Foreskin fibroblast (primary cell): ENCODE measurements at places on chromosomes 5 and 9.

DNA sequence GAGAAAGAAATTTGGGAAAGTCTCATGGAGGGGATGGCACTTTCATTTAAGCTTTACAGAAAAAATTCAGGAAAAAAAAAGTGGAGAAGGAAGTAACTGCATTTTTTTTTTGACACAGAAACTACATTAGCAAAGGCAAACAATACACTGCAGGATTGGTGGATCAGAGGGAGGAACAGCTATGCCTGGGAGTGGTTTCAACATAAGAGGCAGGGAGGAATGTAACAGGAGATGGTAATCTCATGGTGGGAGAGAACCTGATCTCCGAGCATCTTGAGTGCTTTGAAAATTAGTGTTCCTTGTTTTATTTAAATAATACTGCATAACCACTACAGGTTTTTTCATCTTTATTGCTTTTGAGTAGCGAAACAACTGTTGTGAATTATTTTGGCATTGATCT lies 249.4 kb downstream of the FAM170A start:
- no peak for DNase-seq

DNA sequence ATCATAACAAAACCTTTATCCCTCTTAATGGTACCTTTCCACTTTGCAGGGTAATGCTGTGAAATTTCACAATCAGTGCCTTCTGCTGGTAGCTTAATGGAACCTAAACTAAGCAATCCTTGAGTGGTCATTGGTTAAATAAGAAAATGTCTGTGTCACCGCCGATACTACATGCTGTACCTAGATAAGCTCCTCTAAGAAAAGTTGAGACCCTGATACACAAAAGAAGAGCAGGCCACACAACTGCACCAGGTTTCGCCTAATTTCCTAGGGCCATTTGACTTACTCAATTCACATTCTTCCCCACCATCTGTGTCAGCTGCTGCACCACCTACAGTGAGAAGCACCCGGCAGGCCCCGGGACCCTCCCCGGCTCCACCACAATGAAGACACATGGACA lies 9.0 kb upstream of the EDF1 start:
- DNase-seq: no peak

DNA sequence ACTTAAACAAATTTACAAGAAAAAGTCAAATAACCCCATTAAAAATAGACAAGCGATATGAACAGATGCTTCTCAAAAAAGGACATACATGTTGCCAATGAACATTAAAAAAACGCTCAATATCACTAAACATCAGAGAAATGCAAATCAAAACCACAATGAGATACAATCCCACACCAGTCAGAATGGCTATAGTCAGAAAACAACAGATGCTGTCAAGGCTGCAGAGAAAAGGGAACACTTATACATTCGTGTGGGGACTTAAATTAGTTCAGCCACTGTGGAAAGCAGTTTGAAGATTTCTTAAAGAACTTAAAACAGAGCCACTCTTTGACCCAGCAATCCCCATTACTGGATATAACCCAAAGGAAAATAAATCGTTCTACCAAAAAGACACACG lies 10.8 kb downstream of the OR13F1 start:
- no peak for DNase-seq

DNA sequence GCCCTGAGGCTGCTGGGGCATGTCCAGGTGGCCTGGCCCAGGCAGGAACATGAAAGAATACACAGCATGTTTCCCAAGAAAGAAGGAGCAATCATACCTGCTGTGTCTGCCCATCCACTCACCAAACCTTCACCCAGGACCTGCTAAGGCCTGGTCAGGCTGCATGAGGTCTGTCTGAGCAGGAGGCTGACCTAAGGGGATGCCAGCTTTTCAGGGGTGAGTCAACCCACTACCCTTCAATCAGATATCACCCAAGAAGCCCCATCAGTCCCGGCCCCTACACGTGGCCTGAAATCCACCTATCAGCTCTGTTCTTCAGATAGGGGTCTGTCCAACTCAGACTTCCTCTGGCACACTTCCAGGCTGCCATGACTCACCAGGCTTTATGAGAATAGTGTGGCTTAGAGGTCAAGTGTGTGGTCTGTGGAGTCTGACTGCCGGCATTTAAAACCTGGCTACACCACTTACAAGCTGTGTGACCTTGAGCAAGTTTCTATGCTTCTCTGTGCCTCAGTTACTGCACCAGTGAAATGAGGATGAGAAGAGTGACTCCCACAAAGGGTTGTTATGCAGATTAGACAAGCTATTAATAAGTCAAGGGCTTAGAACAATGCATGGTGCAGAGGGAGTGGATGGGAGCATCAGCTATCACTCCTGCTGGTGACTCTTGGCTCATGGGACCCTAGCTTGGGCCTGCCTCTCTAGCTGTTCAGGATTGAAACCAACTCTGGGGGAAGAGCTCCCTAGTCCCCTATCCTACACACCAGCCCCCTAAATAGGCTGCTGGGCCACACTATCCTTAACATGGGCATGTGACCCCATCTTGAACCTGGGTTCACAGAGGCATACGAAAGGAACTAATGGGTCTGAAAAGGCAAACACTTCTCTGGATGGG lies 130.3 kb downstream of the PAX5 start:
- DNase-seq: peak; percentile 26

DNA sequence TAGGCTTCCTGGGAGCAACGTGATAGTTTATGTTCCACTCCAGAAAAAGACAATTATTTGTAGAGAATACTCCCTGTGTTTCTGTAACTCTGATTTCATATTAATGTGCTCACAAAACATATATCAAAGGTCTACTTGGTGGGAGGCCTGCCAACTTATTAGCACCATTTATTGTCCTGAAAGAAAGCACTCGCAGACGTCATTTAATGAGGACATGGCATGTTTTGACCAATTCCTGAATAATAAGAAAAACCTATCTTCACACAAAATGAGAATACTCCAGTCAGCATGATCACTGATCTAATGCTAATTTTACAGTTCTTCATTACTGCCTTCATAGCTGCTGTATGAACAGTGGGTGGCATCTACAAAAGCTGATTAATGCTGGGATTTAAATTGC lies 46.4 kb upstream of the RASEF start:
- DNase-seq: no peak

DNA sequence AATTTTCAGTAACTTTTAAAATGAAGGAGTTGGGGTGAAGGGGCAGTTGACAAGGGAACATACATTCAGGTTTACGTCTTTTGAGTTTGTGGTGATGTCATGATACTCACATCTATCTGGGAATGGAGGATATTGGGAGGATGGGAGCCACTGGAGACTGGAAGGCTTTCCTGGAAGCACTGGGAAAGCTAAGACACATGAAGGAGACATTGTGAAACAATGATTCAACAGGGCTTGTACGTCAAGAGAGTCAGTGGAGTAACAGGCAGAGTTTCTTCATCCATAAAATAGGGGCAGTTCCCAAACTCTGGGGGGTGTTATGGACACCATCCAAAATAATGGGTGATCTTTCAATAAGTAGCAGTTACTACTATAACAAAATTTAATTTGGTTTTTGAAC lies 572.8 kb downstream of the CCDC171 start:
- DNase-seq: no peak

GRCh38 chr5:157925786-157926671 lies 67.1 kb upstream of the CLINT1 start:
- no peak for DNase-seq

DNA sequence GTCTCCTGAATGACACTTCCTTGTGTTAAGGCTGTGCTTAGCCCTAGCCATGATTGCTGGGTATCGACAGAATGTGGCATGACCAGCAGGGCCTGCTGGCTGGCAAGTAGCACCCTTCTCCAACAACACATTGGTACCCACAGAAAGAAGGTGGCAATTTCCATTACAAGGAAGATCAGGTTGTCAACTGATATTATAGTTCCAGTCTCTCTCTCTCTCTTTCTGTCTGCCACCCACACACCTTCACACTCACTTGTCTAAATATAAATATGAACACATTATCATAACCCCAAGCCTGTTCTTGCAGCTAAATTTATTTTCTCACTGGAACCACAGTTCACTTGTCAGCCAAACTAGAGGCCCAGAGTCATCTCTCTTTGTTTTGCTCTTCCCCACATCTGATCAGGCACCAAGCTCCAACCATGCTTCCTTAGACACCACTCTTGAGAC lies 408.1 kb upstream of the PIK3R1 start:
- no peak for DNase-seq

- no peak for DNase-seq
Observed at GRCh38 chr5:60482301-60482700, 217.7 kb downstream of the DEPDC1B start.

- DNase-seq: no peak
Observed at GRCh38 chr9:14298601-14299022, 15.3 kb downstream of the NFIB start.

GRCh38 chr5:172744123-172745104 lies 26.6 kb downstream of the DUSP1 start:
- no peak for DNase-seq

DNA sequence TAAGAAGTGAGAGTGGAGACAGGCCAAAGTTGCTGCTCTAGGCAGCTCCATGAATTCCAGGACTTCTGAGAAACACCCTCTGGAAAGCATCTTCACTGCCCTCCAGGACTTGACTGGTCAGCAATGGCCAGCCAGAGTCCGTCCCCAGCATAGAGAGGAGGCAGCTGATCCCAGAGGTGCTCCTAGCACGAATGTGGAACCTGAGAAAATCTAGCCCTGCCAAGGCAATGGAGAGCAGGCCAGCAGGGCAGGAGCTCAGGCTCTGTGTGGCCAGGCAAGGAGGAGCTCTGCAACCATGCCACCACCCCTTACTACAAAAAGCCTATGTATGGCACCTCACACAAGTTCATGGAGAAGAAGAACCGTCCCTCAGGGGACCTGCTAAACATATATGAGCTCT lies 56.1 kb upstream of the SPTLC1 start:
- DNase-seq: no peak

DNA sequence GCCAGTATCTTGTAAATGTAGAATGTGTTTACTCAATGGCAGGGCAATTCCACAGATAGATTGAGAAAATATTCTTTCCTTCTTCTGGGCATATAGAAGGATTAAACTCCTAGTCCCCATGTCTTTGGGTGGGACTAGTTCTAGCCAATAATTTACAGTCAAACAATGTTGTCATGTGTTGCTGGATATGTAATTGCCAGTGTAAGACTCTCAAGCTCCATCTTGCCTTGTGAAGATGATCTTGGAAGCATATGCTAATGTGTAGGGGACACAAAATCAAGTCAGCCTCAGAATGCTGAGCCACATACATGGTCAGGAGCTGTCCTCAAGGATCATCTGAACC lies 386.9 kb downstream of the CETN3 start:
- DNase-seq: no peak

GRCh38 chr9:112892981-112893380 lies 2.3 kb upstream of the SLC46A2 start:
- no peak for DNase-seq

DNA sequence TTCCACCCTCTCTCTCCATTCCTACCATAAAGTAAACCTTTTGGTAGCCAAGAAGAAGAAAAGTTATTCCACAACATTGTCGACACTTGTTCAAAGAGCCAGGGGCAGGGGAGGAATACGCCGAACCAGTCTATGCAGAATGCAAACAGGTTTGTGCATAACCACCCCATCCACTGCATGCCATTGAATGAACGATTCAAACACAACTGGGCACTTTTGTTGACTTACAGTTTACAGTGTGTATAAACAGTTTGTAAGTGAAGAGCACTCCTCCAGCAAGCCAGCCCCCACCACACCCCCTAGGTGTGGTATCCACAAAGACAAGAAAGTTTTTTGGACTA lies 6.8 kb upstream of the S1PR3 start:
- DNase-seq: no peak

DNA sequence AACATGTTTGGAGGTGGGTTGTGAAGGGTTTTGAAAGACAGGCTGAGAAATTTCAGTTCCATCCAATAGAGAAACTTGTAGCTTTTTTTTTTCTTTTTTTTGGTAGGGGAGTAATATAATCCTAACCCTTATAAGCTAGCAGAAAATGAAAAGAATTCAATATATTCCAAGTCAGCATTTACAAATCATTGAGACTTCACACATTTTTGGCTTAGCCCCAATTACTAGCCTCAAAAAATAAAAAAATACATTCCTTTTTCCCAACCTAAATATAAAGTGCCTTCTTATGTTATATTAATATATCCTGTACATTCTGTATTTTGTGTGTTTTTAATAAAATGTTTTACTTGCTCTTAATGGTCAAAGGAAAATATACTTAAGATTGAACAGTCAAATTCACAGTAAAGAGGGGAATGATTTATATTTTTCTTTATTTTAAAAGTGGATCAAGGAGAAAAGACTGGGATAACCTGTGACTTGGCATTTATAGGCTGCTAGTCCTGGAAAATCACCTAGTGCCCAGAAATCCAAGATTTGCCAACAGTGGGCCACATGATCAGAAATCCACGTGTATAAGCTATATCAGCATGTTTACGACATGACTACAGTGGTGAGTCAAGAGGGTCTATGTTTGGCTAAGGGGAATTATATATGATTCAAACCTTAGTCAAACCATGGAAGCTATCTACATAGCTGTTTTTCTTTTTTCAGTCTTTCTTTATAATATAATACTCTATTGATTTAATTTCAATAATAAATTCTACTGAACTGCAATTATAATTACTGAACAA lies 14.5 kb downstream of the HACD4 start:
- DNase-seq: peak; percentile 82

DNA sequence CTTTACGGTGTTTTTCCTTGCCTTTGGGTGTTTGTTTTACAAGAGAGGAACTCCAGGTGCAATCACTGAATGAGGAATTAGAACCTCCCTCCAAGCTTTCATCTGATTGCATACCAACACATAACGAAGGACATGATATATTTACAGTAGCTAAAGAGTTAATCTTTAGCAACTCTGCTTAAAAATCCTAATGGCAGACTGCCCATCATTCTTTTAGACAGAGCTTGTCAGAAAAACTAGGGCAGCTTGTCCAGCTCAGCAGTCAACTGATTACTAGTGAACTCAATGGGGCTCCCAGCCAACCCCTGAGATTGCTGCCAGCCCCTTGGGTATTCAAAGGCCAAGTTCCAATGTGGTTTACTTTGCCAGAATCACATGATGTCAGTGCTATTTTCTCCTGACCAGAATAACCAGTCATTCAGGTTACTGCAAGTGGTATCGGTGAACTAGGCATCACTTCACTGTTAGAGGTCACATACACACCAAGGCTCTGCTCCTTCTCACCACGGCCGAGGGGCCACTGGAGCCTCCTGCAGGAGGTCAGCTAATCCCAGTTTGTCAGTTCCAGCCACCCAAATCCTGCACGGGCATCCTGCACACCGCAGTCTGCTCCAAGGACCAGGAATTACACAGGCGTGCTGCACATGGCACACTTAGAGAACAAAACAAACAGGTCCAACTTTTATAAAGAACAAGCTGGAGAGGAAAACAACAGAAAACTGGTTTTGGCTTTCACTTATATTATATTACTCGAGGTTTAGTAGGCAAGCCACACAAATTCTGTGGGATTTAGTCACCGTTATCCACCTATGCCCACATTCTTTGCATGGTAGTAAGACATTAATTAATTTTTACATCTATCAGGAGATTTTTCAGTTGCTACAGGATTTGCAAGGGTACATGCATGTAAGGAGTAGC lies 62.5 kb downstream of the NFIB start:
- DNase-seq: peak; percentile 81

DNA sequence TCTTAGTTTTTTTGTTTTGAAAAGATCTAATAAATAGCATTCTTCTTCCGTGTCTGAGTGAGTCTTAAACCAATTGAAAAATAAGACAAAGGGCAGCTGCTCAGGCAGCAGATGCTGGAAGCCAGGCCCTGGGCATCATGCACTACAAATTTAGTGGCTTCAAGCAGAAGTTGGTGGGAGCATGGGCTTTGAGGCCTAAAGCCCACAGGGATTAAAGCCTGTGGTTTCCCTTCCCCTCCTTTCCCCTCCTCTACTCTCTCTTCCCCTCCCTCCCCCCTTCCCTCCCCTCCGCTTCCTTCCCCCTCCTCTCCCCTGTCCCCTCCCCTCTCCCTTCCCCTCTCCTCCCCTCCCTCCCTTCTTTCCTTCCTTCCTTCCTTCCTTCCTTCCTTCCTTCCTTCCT lies 20.1 kb upstream of the KIF4B start:
- no peak for DNase-seq
